Activated CD4-positive, CD25-positive, alpha-beta regulatory T cell treated with anti-CD3 and anti-CD28 coated beads, Interleukin-2, amount 50 U/mL, for 24 hours (primary cell): ENCODE measurements at places on chromosomes 7 and 10.

GRCh38 chr10:32413513-32413912 is 32.4 kb upstream of the CCDC7 start:
- peak; percentile 98 for ATAC-seq

- ATAC-seq = no peak
These were observed 829.0 kb downstream of the TNS3 start for GRCh38 chr7:46752881-46753366.

GRCh38 chr10:35004651-35005050 is 85.5 kb downstream of the CUL2 start:
- no peak for ATAC-seq

GRCh38 chr10:63273577-63273976 is 140.4 kb downstream of the NRBF2 start:
- no peak for ATAC-seq

DNA sequence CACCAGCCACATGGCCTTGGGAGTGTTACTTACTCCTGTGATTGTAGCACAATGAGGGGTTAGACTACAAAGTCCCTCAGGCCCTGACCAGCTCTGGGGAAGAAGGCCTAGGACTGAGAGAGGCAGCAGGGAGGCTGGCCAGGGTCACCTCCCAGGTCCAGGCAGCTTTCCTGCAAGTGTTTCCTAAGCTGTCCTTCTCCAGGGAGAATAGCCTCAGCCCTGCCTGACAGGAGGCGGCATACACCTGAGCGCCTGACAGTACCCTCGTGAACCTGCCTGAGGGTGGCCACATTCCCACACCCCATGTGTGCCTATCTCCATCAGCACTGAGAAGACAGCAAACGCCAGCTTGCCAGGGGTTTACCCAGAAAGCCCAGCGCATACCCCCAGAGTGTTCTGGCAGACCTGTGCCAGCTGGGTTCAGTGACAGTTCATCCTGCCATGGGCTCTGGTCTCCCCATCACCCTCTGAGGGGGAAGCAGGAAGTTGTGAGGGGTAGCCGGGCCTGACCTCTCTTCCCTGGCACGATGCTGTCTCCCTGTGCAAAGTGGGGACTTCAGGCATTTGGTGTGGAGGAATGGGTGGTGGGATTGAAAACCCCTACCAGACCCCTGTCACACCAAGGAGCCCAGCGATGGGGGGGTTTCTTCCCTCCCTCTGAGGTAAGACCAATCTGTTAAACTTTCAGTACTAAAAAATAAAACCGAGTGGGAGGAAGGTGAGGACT is 56.3 kb upstream of the CAMK2B start:
- no peak for ATAC-seq

DNA sequence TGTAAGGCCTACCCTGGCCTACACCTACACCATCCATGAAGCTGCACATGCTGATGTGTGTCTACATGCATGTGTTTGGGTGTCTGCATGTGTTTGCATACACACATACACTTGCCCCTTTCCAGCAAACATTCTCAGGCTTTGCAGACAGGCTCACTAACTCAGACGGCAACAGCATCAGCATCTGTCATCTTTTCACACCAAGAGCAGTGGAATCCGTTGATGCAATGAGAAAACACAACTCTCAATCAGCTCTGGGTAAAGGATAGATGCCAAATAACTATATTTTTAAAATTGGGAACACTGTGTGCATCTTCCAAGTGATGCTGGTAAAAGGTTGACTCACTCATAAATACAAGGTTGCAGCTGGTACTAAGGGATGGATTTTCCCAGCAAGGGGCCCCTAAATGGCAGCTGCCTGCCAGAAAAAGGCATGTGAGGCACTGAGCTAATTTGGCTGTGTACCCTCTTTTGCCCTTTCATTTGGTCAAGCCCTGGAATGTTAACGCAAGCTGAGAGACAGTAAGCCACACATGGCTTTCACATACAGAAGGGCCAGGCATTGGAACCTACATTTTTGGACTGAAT is 296.3 kb upstream of the NPSR1 start:
- no peak for ATAC-seq

DNA sequence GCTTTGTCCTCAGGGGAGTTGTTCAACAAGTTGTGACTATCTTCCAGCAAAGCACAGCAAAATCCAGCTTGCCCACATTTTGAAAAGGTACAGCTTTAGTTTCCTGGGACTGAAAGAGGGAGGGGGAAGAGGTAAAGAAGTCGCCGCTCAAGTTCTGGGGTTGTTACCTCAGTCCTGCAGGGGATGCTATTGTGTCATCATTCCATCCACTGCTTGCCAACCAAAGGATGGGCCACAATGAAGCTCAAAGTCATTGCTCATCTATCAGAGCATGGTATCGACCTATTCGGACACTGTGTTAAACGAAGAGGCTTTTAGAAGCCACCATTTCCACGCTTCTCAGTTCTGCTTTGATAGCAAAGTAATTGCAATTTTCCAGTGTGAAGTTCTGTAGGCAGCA is 34.3 kb downstream of the NPY start:
- no peak for ATAC-seq

DNA sequence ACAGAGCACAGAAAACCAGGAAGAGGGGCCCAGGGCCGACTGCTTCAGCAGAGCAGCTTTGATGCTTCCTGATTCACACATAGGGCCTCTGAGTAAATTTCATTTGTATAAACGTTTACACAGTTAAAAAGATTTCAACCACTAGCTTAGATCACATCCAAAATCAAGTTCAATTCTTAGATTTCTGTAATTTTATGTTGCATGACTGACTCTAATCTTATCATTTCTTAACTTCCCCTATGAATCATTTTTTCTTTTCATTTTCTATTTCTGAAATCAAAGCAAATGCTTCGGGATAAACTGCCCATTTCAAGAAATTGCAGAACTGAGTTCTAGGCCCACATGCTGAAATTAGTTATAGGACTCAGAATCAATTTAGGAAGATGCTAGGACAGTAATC is 224.7 kb downstream of the INHBA start:
- no peak for ATAC-seq

DNA sequence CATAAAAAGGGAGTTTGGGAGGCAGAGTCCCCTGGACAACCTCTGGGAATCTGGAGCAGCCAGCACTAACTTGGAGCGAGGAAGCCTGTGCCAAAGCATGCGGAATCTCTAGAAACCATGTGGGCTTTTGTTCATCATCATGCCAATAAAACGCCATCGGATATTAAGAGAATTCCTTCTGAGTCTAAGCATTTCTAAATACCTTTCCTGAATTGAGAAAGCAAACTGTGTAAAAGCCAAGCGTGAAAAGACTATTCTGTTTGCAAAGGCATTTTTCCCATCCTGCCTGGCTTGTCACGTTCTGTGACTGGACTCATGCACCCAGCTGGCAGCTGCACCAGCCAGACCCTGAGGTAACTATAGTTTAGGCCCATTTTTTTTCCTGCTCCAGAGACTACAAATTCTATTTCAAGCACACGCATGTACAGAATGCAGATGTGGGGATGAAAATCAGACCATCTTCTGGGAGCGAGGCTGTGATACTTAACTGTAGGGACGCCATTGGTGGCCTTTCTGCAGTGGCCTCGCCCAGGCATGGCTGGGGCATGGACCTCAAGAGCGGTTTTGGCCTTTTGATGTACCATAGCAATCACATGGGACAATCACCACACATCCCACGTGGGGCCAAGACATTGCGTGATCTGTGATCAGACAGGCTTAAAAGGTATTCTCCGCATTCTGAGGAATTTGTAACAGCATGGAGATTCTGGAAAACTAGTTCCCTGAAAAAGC is 218.9 kb downstream of the KIAA1217 start:
- ATAC-seq = no peak

- ATAC-seq = no peak
These were observed 87.0 kb downstream of the SGMS1 start for GRCh38 chr10:50536617-50537240.

- no peak for ATAC-seq
These were observed 145.3 kb upstream of the FAM3C start for GRCh38 chr7:121541457-121541856.

DNA sequence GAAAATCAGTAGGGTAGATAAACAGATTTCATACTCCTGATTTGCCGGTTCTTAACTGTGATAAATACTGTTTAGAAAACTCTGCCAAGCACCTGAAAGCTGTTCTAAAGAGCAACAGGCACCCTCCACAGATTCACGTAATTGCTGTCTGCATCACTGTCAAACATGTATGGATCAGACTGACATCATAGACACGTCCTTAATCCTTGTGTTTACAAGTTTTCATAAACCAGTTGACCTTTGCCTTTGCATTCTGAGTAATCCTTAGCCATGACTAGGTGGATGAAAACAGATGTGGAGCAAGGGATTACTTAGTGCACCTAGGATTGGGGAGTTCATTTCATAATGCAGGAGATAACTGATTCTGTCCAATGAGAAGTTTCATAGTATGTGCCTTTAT is 41.6 kb downstream of the SLC39A12 start:
- ATAC-seq = no peak

GRCh38 chr10:4837551-4837950 is 11.5 kb downstream of the AKR1E2 start:
- no peak for ATAC-seq

DNA sequence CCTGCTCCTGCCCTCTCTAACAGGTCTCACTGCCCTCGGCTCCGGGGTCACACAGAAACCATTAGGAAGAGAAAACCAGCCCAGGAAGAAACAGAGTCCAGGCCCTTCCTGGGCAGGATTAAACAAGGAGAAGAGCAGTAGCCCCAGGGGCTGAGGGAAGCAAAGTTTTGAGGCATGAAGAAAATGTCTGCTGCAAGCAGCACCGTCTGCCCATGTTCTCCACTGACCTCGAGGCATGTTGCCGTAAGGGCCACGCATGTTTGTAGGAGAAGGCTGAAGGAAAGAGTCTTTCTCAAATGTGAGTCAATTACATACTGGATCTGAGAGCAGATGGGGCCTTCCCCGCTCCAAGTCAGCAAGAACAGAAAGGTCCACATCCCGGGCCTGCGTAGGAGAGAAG is 4.2 kb downstream of the ZNF746 start:
- ATAC-seq = no peak

- ATAC-seq = no peak
These were observed 104.2 kb downstream of the CCDC3 start for GRCh38 chr10:12897278-12897677.

DNA sequence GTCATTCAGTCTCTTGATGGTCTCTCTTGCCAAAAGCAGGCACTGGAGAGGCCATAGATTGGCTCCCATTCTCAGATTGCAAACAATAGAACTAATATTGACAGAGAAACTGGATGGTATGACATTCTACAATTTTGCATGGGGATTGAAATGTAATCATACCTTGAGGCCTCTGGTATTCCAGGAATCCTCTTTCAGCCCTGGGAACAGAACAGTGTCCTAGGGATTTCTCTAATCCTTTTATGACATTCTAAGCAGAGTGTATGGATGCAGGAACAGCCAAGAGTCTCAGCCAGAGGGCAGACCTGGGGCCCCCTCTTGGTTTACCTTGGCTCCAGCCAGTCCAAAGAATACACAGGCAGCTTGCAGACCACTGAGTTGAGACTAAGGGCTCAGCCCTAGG is 206.4 kb downstream of the KCNMA1 start:
- no peak for ATAC-seq

- ATAC-seq = no peak
These were observed 31.2 kb downstream of the FOXK1 start for GRCh38 chr7:4713183-4713784.

DNA sequence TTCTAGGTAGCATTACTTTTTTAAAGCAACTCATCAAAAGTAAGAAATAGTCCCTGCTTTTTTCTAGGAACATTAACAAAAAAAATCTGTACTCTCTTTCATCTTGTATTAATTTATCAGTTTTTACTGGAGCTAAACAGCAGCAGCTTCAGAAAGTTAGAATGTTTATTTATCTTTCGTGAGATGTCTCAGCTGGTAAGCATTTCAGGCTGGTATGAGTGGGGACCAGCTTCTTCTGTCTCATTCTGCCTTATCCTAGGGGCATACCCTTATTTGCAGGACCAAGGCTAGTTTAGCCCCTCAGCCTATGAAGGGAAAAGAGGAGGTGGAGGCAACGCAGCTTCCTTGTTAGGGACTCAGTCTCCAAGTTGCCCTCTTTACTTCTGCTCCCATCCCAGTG is 35.1 kb downstream of the LANCL2 start:
- ATAC-seq = no peak

- no peak for ATAC-seq
These were observed 80.7 kb upstream of the SEC61G start for GRCh38 chr7:54839575-54840213.

GRCh38 chr7:21429021-21429420 is 1.1 kb downstream of the SP4 start:
- ATAC-seq = no peak

- no peak for ATAC-seq
These were observed 3.7 kb downstream of the SLC16A9 start for GRCh38 chr10:59705931-59706330.

DNA sequence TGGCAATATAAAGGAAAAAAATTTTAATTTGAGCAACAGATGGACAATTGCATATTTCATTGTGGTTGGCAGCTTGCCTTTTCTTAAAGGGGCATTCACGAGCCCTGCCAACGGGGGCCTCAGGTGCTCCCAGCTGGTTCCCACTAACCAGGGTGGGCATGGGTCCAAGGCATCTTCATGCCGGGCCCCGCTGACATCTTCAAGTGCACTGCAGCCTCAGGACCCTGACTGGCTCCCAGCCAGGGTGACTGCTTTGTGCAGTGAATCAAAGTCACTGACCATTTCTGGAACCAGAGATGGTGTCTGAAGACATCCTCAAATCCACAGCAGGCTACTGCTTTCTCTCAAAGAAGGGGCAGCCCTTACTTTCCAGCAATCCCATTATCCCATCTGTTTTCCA is 275.2 kb upstream of the MGMT start:
- ATAC-seq = no peak

DNA sequence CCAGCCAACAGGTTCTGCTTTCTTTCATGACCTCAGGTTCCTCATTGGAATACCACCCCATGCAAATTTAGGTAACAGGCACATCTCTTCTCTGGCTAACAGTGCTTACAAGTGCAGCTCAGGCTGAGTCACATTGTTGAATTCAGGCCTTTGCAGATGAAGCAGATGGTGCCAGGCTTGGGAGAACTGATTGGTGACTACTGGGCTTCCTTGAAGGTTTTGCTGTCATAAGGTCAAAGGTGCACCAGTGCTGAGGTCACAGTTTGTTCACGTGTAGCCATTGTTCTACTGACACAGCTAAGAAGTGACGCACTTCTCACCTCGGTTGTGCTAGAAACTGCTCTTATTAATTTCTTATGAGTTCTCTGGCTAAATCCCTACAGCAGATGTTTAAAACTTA is 128.6 kb upstream of the BMPER start:
- ATAC-seq = no peak

DNA sequence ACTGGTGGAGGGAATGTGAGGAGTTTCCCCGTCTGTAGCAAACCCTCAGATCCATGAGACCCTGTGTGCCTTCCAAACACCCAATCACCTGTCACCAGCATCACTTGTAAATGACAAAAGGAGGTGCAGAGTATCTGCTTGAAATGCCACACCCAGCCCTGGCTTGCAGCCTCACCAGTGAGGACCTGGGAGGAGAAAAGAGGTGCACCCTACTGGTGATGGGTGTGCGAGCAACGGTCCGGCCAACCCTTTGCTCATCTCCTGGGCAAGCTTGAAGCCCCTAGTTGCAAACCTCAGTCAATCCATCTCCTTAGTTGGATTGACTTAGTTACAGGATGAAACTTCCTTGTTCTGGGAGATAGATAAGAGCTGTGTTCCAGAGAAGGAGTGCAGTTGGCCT is 62.4 kb upstream of the WAPL start:
- no peak for ATAC-seq
